Stimulated activated CD4-positive, alpha-beta T cell treated with anti-CD3 and anti-CD28 coated beads, TNF-alpha, amount 100 ng/mL, for 1 hour (primary cell): ENCODE measurements at places on chromosomes 1 and 21.

GRCh38 chr1:111556325-111557037, 53.0 kb upstream of the ADORA3 start:
- DNase-seq = no peak

GRCh38 chr1:41534181-41535076, 49.9 kb upstream of the EDN2 start:
- DNase-seq = no peak

DNA sequence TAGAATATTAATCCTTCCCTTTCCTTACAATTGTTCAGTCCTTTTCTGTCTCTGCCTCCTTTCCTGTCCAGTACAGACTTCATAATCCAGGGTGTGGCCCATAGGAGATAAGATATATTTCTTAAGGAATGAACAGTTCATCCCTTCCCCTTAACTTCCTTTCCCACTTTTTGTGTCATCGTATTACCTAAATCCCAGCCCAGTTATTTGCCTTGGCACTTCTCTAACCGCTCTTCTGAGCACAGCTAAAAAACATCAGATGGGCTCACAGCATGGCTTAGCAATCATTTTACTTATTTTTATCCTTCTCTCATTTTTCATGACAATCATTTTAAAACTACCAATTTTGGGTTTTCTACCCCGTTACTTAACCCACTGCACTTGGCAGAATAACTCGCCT, 39.6 kb downstream of the F3 start:
- DNase-seq = no peak

GRCh38 chr1:27955076-27955475, 4.7 kb upstream of the XKR8 start:
- DNase-seq = no peak

DNA sequence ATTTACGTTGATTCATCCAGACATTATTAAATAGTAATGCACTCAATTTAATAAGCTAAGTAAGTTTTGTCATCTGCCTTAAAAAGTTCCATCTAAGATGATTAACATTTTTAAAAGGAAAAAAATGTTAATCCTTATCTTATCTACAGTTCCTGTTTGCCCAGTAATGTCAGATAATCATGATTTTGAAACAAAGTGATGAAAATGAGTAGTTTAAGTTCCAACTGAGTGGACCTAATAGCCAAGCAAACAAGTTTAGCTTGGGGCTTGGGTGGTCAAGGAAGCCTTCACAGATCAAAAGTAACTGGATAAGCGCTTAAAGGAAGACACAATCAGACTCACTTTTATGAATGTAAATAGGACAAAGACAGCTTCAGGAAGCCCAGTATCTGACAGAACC, 40.5 kb upstream of the JAK1 start:
- no peak for DNase-seq

DNA sequence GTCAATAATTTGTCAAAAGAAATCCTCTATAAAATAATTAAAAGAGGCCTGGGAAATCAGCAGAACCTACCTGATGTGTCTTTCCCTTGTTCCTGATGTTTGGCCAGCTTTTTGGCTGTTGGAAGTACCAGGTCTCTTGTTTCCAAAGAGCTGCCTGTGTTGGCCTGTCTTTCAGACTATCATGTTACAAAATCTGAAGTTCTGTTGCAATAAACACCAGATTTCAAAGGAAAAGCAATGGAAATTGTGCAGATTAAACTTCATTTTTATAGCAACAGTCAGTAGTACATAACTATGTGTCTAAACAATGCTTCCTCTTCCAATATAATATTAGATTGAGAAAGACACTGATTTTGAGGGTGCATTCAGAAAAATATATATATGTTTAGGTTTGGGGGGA, 647.2 kb upstream of the CXADR start:
- no peak for DNase-seq

GRCh38 chr1:106768501-106768900, 288.0 kb upstream of the PRMT6 start:
- no peak for DNase-seq

DNA sequence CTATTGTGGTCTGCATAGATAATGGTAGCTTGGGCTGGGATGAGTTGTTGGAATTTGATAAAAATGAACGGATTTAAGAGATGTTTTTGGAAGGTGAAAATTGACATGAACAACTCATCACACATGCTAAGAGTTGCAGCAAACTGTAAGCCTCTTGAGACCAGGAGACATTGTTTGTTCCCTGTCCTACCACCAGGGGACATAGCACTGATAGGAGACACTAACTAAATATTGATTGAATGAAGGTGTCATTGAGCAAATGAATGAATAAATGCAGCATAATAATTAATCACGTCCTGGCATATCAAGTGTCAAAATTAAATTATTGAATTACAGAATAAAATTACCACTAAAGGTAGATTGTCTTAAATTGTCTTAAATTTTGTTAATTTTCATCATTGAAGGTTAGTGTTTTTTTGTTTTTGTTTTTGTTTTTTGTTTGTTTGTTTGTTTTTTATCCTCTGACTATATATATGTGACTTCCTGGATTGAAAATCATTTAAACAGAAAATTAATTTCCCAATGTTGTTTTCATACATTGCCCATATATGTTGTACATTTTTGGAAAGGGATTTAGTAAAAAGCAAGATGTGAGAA, 285.3 kb upstream of the C1orf105 start:
- DNase-seq = no peak

GRCh38 chr1:27015260-27015659, 2.6 kb upstream of the TENT5B start:
- DNase-seq = no peak

- no peak for DNase-seq
Measured at GRCh38 chr1:23661887-23662286, 29.7 kb upstream of the RPL11 start.

DNA sequence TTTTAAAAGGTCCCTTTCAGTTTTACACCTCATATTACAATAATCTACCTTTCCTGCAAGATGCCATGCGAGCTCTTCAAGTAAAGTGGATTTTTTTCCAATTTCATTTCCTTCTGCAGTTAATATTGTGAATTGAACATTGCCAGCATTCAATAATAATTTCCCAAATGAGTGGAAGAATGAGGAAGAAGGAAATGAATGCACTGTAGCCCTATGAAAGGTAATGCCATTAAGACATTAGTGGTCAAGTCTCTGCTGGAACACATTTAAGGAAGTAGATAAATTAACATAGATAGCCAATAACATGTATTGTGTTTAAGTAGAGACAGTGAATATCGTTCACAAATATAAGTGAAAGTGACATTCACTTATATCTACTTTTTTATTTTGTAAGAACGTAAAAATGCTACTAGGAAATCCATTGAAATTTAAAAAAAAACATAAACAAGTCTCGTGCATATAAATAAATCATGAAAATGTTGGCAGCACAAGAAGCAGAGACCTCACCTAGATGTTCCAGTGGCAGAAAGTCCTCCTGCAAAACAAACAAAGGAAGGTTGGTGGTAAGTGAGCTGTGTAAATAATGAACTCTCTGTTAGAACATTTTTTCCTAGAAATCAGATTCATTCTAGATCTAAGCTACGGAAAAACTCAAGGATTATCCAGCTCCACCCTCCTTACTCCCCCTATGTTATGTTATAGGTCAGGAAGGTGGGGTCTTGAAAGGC, 17.7 kb downstream of the FCRL3 start:
- no peak for DNase-seq

GRCh38 chr1:201593200-201593921, 54.4 kb downstream of the NAV1 start:
- DNase-seq = no peak
